ENCODE measurements at places on chromosomes 4 and X.

DNA sequence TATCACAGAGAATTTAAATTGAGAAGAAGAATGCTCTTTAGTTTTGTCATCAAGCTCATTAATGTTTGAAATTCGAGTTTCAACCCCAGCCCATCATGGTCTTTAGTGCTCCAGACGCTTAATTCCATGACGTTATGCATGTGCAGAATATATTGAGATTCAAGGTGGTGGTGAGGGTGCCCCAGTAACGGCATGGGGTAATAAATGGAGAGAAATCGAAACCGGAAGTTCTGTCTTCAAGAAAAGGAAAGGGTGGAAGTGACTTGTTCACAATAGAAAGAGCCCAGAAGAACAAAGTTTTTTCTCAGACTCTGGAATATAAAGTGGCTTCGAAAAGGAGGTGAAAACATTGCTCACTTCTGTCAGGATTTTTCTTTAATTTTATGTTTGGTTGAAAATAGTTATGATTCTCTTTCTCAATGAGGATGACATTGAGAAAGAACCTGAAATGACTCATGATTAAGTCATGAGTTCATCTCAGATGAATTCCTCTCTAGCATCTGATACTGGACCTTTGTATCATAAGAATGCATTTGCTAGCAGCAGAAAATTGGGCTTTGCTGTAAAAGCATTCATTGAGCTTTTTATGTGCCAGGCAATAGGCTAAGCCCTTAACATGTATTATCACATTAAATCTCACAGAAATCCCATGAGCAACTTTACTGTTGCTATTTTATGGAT, 779 bp upstream of the DDX60L start:
- peak; percentile 75 for DNase-seq

- no peak for DNase-seq
Measured at GRCh38 chr4:121873604-121874003, 3.3 kb upstream of the BBS7 start.

DNA sequence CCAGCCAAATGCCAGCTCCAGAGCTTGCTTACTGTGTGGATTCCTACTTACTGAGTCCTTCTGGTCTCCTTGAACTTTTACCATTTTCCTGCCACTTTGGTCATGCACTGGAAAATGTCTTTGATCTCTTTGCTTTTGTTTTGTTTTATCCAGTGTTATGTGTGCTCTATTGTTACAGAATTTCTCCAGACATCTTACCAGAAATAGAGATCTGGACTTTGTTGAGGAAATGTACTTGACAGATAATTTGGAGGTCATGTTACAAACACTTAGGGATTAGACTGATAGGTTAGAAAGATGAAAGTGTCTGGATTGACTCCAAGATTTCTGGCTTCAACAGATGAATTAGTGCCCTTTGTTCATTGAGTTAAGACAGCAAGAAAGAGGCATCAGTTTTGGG, 5.7 kb upstream of the ZNF330 start:
- no peak for DNase-seq

GRCh38 chrX:132059973-132060540, 37.0 kb downstream of the STK26 start:
- no peak for DNase-seq

DNA sequence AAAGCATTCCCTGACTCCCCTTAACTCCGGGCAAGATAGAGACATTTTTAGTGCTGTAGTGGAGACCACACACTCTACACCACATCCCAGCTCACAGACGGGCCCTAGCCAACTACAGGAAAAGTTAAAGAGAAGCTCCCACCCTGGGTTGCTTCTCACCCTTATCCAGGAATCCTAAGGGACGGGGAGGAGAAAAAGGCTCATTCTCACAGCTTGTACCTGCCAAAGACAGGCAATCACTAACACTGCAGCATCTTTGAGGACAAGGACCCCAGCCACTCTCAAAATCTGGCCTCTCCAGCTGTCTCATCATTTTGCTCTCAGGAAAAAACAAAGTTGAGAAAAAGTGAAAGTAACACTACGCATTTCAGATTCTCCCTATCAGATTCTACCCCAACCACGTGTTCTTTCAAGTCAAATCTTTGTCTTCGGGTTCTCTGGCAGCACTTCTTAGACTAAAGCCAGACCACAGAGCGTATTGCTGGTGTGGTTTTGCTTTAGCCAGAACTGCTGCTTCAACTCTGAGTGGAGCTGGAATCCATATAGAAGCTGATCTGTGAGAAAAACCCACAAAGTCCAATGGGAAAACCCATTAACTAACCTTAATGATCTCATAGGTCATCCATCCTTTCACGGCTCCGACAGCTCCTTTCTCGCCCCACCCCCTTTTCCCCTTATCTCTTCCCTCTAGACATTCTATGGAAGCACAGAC, 605.9 kb upstream of the DIPK2B start:
- DNase-seq = no peak

DNA sequence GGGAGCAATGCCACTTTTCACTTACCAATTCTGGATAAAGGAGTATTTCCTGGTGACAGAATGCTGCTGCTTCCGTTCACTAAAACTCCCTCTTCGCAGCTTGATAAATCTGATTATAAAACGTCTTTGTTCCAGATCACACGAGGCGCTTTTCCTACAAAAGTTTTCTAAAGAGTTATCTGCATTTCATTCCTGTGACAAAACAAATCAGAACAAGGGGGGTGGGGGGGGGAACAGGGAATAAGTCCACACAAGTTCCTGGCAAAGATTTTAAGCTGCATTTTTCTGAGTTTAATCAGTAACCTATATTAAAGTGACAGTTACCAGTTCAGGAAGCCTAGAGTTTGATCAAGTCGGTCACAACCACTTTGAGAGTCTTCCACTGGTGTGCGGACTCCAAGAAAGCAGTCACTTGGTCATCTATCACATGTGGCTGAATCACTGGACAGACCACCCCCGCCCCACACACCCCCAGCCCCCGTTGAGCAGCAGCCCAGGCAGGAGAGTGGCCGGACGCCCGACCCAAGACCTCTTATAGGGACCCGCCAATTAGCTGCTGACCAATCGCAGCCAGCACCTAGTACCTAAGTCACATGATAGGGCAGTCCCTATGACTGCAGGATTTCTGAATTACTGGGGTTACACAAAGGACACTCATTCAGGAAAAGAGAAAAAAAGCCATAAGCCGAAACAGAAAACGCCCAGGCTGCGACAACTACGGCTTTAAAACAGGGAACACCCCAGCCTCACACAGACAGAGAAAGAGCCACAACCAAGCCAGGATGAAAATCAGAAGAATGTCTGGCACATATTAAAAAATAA, 569.3 kb upstream of the DIPK2B start:
- peak; percentile 74 for DNase-seq

DNA sequence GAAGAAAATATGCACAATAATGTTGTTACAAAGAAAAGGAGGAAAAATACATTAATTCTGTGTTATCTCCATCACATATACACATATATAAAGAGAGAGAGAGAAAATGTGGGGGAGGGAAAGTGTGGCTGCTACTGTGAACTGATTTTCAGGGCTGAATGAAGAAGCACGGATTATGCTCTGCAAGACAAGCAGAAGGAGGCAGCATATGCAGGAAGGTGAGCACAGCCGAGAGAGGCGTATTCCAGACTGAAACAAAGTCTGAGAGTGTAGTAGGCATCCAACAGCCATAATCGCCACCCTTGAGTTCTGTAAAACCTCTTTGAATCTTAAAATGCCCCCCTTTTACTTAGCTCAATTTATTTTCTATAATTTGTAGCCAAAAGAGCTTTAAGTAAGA, 1081.8 kb upstream of the GRID2 start:
- no peak for DNase-seq

DNA sequence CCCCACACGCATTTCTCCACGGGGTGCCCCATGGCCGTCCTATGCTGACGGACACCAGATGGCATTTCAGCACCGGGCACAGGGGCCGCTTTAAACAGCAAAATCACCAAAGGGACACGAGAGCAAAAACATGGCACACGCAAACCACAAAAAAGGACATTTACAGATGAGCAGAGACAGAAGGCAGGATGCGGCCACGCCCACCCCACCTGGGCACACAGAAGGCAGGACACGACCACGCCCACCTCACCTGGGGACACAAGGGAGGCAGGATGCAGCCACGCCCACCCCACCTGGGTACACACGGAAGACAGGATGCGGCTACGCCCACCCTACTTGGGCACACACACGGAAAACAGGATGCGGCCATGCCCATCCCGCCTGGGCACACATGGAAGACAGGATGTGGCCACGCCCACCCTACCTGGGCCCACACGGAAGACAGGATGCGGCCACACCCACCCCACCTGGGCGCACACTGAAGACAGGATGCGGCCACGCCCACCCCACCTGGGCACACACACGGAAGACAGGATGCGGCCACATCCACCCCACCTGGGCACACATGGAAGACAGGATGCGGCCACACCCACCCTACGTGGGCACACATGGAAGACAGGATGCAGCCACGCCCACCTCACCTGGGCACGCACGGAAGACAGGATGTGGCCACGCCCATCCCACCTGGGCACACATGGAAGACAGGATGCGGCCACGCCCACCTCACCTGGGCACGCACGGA, 69.1 kb downstream of the FAM53A start:
- DNase-seq = peak; percentile 39

DNA sequence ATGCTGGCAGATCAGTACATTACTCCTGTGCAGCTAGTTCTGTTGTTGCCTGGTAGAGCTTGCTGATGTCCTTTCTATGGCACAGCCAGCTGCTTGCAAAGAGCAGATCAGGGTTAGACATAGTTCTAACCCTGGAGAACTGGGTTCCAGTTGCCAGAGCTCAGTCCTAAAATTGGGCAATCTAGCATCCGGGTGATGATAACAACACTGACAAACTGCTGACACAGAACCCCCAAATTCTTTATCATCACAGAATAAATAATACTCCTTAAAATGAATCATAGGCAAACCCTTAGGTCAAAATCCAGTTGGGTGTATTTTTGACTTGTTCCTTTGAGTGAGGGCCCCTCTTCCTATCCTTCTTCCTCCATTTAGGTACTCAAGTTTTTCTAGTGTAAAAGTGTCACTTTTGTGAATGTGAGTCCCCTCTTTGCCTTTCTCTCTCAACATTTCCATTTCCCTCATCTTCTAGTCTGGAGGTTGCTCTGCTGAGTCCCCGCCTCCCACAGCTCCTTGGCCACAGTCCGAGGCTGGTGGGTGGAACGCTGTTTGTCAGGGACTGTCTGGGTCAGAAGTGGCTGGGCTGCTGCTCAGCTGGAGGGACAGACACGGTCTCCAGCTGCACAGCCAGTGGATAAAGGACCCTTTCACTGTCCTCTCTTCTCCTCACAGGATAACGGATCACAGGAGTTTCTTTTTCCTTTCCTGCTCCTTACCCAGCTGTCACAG, 93.6 kb upstream of the RASGEF1B start:
- DNase-seq = no peak

DNA sequence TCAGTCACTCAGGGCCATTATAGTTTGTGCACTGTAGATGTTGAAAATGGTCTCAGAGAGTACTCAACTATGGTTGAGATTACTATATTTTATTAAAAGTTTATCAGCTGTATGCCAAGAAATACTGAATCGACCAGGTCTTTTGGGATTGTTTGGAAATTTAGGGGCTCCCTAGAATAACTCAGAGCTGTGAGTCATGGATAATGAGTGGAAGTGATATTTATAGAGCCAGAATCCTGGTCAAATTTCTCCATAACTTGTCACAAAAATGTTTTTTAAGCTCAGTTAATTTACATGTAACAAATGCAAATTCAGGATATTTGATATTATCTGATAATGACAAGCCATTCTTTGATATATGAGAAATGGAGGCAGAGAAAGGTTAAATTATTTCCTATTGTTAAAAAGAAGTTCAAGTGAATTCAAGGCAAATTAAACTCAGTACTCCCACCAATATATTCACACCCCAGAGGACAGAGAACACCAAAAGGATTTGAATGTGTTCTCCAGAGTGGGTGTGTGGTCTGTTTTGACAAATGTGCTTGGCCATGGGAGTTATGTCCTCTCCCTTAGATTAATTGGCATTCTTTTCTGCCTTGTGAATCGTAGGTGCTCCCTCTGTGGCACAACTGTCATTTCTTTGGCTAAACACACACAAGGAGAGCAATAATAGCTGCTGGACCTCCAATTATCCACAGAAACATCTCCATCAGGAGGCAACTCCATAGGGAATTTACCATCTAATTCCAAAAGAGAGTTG, 37.7 kb downstream of the ARHGAP24 start:
- no peak for DNase-seq

GRCh38 chr4:20272411-20272872, 20.7 kb downstream of the SLIT2 start:
- no peak for DNase-seq

DNA sequence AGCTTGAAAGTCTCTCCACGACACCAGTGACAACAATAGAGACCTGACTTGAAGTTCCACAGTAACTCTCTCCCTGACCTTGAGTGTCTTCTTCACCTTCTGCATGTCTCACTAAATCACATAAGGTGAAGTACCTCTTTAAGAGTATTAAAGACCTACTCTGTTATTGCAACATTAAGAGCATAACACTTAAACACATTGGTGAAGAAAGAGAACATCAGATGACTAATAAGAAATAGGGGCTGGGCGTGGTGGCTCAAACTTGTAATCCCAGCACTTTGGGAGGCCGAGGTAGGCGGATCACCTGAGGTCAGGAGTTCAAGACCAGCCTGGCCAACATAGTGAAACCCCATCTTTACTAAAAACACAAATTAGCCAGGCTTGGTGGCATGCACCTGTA, 33.9 kb upstream of the MAPK10 start:
- no peak for DNase-seq

- peak; percentile 6 for DNase-seq
Measured at GRCh38 chr4:94559351-94559806, 107.6 kb downstream of the PDLIM5 start.

DNA sequence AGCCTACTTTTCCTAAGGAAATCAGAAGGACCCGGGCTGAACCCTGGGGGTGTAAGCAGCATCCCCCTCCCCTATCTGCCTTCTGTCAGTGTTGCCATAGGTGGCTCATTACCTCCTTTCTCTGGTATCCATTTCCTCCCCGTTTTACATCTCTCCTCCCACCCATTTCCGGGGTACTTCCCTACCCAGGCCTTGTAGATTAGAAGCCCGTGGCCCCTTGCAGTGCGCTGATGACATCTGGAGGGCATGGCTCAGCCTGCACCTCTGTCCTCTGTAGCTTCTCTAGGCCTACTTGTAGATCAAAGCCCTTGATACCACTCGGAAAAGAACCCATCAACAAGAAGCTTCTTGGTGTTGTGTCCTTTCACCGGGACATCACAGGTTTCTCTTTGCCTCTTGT, 71.8 kb downstream of the NBDY start:
- DNase-seq = no peak

DNA sequence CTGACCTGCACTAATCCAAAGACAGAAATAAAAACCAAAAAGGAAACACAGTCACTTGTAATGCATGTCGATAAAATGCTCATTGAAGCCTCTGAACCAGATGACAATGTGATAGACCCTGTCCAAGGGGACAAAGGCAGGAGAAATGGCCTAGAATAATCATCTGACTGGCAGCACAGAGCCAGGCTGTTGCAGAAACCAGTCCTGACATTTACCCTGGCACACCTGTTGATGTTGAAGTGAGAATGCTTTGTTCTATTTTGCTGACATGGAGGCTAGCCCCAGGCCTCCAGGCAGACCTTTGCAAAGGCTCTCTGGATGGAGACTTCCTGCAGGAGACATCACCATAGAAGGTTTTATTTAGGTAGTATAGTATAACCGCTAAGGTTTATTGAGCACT, 41.0 kb downstream of the TFDP3 start:
- DNase-seq = no peak
